Hematopoietic multipotent progenitor cell treated with erythropoietin and hydrocortisone succinate and interleukin-3 and kit ligand, for 8 days (in vitro differentiated cells): ENCODE measurements at places on chromosomes 7 and 10.

DNA sequence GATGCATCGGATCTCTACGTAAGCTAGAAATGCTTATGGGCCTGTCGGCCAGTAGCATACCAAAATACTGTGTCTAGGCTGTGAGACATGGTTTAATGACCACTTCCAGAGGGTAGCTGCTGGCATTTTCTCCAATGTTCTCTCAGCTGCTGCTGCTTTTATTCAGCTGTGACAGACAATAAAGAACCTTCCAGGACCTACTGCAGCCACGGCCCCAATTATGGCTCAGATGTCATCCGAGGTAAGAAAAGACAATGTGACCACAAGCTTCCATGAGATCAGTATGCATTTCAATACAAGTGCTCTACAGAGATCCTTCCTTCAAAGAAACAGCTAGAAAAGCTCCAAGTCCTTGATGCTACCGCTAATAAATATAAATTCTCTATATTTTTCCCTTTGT is 256.2 kb downstream of the SDHAF3 start:
- DNase-seq: no peak

DNA sequence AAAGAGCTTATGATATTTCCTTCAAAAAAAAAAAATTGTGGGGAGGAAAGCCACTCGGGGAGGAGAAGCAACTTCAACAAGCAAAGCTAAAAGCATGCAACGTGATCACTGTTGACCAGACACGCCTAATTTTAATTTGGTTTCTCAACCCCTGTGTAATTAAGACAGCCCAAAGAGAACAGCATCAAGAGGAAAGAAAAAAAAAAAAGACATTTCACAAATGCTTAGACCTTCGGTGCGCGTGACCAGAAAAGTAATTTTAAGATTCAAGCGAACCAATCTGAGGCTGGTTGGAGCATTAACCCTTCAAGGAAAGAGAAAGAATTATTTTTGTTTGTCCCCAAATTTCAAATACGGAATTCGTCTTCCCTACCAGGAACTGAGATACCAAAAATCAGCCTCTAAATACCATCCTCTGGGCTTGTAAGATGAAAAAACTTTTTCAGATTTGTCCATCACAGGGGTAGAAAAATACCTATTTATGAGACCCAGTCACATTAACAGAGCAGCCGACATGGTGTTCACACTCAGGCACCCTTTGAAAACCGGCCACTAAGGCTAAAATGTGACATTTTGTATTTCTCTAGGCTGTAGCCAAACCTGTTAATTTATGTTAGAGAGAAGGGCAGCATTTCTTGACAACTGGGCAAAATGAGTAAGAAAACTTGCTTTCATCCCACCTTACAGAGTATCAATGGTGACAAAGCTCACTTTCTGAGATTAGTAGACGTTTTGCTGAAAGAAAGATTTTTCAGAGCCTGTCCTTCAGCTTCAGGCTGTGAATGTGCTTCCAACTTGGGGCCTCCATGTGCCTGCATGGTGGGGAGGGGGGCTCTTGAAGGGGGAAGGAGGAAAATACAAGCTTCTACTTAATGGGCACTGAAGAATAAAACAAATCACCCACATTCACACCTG is 179.9 kb upstream of the KLF14 start:
- DNase-seq: no peak

- no peak for DNase-seq
Observed at GRCh38 chr7:22654831-22655230, 72.2 kb upstream of the IL6 start.

GRCh38 chr10:5550621-5551530 is 26.1 kb downstream of the CALML3 start:
- no peak for DNase-seq

GRCh38 chr10:47282657-47283018 is 17.4 kb upstream of the GDF10 start:
- DNase-seq: no peak

DNA sequence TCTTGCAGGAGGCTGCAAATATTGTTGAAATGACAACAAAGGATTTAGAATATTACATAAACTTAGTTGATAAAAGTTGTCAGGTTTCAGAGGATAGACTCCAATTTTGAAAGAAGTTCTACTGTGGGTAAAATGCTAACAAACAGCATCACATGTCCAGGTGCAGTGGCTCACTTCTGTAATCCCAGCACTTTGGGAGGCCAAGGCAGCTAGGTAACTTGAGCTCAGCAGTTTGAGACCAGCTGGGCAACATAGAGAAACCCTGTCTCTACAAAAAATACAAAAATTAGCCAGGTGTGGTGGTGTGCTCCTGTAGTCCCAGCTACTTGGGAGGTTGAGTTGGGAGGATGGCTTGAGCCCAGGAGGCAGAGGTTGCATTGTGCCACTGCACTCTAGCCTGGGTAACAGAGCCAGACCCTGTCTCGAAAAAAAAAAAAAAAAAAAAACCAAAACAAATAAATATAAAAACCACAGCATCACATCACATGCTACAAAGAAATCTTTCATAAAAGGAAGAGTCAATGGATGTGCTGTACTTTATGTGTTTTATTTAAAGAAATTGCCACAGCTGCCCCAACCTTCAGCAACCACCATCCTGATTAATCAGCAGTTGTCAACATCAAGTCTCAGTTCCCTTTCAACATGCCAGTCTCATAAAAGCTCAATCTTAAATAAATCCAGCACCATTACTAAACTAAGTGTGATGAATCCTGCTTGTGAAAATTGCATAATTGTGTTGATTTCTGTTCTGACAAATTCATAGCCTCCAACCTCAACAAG is 83.2 kb upstream of the MBL2 start:
- no peak for DNase-seq

DNA sequence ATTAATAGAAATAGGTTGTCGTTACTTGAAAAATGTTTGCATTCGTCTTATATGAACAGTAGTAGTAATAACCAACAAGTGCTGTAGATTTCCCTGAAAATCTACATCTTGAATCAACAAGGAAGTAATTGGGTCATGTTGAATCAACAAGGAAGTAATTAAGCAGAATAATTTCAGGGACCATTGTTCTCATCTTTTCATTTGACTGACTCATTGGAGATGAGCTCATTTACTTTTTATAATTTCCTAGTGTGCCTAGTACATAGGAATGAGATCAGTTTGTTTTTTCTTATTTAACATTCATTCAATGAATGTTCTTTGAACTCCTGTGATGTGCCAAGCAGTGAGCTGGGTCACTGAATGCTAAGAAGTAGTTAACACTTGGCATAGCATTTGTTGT is 8.2 kb downstream of the CLDN12 start:
- no peak for DNase-seq

DNA sequence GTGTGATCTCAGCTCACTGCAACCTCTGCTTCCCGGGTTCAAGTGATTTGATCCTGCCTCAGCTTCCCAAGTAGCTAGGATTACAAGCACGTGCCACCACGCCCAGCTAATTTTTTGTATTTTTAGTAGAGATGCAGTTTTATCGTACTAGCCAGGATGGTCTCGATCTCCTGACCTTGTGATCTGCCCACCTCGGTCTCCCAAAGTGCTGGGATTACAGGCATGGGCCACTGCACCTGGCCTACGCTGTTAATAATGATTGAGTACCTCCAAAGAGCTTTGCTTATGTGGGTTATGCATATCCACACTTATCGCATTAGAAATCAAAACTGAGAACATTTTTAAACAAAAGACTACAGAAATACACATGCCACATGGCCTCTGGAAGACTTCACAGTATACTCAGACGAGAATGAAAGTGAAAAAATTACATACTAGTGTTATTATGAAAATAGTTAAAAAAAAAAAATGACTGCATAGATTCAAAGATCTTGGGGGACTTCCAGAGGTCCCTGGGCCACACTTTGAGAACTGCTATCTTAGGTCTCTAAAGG is 25.4 kb downstream of the RPP38 start:
- DNase-seq: no peak

GRCh38 chr7:32428546-32428945 is 61.6 kb downstream of the LSM5 start:
- no peak for DNase-seq

DNA sequence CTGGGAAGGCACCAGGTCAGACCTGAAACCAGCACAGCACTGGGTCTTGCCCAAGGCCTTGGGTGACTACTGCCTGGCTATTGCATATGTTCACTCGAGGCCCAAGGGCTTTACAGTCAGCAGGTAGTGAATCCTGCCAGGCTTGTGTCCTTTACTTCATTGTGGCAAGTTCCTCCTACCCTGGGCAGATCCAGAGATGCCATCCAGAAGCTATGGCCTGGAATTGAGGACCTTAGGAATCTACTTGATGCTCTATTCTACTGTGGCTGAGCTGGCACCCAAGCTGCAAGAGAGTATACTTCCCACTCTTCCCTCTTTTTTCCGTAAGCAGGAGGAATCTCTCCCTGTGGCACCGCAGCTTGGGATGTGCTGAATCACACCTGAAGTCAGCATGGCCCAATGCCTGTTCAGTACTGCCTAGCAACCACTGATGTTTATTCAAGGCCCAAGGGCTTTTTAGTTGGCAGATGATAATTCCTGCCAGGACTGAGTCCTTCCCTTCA is 246.7 kb upstream of the CTBP2 start:
- DNase-seq: no peak

DNA sequence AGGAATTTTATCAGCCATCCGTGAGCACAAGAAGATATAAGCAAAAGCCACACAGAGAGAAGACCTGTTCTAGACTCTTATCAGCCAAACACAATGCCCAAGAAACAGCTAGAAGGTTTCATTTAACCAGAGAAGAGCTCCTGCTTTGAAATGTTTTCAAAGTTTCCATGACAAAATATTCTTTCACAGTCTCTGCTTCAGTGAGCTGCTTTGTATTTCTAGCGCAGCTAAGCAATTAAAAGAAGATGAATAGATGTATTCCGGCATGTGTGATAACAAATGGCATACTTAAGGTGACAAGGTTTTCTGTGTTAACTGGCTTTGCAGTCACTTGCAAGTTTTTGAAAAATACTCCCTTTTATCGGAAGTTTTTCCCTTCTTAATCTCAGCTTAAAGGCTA is 78.9 kb upstream of the NXPH1 start:
- DNase-seq: no peak

DNA sequence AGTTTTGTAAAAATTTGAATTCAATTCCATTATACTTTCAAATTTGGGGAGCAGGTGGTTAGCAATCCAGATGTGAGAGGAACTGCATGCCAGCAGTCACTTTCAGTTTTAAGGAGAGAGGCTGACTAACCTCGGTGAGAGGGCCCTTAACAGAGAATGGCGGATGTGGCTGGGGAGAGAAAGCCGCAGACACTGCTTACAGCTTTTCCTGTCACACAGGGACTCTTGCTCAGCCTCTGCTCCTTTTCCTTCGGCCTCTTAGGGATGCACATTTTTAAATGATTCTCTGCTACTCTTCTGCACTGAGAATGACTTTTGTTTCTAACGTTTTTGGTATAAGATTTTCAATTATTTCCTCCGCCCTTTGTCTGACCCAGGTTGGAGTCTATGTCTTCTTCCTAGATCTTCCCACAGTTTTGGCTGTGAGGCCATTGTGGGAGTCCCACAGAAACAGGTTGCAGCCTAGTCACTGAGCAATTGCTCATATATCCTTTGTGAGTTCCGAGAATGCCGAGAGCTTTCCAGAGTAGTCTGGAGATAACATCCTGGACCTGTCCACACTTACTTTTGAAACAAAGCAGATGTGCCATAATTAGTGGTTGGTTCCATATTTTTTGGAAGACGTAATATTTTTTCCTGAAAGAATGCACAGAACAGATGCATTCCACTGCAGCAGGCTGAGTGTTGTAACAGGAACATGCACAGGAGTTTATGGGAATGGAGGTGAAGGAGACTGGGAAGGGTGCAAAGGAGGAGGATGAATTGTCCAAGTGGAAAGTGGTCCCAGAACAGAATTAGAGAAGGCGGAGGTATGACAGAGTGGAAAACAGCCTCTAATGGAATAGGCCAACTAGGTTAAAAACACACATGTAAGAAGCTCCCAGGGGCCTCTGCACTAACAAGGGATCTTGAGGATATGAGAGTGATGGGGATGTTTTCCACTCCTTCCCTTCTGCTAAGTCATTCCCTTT is 168.0 kb upstream of the ZNF32 start:
- DNase-seq: peak; percentile 9

GRCh38 chr10:7786430-7786829 is 1.4 kb downstream of the KIN start:
- no peak for DNase-seq

DNA sequence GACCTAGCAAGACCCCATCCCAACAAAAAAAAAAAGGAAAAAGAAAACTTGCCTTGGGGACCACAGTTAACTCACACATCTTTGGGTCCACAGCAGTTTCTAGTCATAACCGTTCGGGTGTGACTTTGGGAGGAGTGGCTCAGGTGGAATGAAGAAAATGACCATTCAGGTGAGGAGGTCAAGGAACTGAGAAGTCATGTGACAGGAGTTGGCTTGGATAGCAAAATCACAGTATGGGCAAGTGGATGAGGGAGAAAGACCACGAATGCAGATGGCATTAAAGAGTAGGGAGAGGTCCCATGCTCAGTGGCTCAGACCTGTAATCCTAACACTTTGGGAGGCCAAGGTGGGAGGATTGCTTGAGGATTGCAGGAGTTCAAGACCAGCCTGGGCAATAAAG is 17.1 kb upstream of the CNOT4 start:
- no peak for DNase-seq

DNA sequence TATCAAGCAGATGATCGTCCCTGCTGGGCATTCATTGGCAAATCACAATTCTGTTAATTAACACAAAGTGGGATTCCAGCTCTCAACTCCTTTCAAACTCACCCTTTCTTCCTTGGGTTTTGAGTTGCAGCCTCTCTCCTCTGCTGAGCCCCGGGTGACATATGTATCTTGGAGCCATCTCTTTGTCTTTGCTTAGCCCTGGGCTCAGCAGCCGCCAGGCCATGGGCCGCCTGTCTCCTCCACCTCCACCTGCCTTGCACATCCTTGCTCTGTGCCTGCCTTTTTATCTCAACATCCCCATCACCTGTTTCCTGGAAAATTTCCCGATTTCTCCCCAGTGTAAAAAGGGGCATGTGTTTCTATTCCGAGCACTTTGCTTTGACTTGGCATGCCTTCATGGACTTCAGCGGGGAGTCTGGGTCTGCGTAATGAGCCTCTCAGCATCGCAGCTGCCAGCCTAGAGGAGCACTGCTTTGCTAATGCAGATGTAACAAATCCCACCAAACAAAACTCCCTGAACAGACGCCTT is 141.3 kb upstream of the AGK start:
- no peak for DNase-seq

DNA sequence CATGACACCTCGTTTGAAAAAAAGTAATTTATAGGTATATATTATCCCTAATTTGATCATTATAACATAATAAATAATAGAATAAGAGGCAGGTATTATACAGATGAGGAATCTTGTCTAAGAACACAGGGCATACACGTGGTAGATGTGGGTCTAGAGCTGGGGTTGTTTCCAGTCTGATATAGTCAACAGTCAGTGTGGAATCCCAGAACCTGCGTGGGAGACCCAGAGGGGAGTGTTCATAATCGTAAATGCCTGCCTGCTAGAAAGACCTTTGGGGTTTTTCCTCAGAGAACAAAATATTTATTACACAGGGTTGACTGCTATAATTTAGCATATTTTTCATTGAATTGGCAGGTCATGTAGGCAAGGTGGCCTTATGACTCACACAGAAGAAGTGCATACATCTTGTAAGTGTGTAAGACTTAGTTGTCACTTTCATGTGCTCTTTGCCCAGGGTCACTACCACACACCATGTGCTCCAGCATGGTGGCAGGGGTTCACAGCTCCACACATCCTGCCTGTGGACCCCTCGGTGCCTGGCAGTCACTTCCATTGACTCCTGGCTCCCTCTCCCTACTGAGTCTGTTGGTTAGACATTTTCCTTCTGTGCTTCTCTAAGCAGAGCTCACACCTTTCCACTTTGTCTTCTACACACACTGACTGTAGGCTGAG is 94.9 kb upstream of the IKZF1 start:
- DNase-seq: no peak
